Fibroblast of skin of back (primary cell): ENCODE measurements at places on chromosomes 6 and 20.

- DNase-seq: no peak
Observed at GRCh38 chr6:161009991-161010390, 18.4 kb downstream of the MAP3K4 start.

- no peak for DNase-seq
Observed at GRCh38 chr6:42104804-42105125, 37.7 kb downstream of the C6orf132 start.

DNA sequence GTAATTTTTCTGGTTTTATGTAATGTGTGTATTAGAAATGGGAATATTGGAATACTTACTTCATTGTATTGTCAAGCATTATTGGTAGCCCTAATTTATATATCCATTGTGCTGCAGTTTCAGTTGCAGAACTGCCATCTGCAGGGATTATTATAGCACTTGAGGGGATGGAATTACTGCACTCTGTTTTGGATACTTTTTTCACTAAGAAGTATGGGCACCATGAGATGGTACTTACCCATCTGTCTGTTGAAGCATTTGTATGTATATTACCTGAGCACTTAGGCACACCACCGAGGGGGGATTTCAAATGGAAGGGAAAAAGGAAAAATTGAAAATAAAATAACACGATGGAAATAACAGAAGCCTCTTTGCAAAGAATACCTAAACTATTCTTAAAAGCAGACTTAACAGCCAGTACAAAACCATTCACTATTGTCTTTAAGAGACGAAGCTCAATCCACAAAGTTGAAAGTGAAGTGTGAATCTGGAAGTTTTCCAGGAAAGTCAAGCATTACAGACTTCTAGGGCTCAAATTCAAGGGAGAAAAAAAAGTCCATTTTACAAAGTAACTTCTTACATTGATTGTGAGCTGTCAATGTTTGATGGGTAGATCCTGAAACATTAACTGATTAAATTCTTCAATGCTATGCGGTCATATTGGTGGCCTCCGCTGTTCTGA, 318.7 kb downstream of the SOX4 start:
- DNase-seq: no peak

GRCh38 chr6:42961020-42961470, 491 bp downstream of the GNMT start:
- no peak for DNase-seq

DNA sequence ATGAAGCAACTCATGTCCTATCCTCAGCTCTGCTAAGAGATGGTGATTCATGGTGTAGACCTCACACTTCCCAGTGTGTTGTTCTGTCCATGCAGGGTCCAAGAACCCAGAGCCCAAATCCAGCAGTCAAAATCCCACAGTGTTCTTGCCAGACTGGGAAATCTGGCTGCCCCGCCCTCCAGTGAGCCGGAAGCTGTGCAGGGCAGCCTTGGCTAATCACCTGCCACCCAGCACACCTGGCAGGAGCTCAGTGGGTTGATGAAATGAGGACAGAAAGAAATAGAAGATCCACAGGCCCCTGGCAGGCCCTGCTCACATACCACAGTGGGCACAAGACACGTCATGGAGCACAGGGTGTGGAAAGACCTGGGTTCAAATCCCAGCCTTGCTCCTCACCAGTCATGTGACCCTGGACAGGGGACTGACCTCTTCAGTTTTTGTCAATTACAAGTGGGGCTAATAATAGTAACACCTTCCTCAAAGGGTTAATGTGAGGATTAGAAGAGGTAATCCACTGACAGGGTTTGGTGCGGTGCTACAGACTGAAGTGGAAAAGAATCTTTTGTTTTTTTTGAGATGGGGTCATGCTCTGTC, 13.6 kb upstream of the GUCA1A start:
- DNase-seq: no peak

DNA sequence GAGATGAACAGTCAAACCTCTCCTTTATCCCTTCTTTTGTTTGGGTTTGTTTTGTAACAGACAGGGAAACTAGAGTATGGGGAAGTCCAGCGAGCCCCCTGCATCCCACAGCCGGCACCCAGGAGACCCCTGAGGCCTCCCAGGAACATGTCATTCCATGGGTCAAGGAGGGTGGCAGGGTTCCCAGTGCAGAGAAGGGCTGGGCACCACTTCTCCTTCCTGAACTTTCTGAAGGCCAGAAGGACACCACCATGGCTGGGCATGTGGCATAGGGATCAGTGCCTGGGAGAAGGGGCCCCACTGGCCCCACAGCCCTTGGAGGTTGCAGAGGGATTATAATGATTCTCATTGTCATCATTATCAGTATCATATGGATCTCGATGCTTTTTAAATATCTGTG, 13.9 kb upstream of the CST7 start:
- no peak for DNase-seq

DNA sequence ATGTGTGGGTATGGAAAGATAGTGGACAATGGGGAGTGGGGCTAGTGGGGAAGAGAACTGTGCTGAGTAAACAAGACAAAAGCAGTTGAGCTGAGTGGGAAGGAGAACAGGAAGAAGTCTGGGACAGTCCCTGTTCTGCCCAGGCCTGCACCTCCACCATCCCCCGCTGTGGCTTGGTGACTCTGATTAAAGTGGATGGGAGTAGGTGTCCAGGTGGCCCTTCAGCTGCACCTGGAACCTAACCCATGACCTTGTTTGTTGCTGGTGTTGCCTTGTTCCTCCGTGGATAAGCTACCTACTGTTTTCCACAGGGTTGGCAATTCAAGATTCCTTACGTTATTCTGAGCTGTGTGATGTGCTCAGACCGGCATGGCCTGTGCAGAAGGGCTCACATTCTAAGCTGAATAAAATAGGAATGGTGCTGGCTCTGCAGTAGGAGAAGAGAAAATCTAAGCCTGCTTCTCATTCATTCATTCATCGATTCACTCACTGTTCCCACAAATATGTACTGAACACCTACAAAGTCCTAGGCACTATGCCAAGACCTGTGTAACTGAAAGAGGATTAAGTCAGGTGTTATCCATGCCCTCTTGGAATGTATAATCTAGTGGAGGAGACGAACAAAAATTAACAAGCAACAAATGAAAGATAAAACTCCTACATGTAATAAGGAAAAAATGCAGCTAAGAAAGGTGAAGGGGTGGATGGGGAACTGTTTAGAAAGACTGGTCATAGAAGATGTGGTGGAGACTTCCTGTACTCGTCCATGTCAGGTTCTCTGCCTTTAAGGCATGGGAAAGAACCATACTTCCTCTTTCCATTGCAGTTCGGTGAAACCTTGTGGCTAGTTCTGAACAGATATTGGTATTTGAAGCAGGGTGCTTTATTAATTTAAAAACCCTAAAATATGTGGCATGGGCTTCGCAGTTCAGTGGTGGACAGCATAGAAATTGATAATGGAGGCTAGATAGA, 10.1 kb upstream of the CALHM6 start:
- DNase-seq: no peak

GRCh38 chr6:65979120-65979519, 272.1 kb upstream of the EYS start:
- peak; percentile 84 for DNase-seq

DNA sequence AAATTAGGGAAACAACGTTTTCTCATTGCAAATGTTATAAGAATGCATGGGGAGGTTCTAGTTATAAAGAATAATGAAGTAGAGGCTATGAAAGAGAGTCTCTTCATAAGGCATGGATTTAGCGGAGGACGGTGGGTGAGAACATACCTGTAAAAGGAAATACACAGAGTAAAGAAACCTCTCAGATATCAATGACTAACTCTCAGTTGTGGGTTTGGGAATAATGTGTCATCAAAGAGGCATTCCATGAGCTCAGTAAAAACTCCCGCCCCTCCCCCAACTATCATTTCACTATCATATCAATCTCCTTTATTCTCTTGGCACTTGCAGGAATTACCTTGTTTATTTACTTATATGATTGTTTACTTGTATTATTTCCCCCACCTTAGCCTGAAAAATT, 695.4 kb downstream of the PTPRT start:
- DNase-seq: no peak

GRCh38 chr6:35165630-35166071, 24.5 kb upstream of the TCP11 start:
- no peak for DNase-seq

DNA sequence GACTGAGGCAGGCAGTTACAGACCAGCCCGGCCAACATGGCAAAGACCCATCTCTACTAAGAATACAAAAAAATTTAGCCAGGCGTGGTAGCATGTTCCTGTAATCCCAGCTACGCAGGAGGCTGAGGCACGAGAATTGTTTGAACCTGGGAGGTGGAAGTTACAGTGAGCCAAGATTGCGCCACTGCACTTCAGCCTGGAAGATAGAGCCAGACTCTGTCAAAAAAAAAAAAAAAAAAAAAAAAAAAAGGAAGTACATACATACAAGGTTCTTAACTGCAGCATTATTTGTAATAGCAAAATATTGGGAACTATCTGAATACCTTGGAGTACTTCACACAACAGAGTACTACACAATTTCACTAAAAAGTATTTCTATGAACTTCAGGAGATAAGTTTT, 183.5 kb upstream of the OLIG3 start:
- DNase-seq: no peak

DNA sequence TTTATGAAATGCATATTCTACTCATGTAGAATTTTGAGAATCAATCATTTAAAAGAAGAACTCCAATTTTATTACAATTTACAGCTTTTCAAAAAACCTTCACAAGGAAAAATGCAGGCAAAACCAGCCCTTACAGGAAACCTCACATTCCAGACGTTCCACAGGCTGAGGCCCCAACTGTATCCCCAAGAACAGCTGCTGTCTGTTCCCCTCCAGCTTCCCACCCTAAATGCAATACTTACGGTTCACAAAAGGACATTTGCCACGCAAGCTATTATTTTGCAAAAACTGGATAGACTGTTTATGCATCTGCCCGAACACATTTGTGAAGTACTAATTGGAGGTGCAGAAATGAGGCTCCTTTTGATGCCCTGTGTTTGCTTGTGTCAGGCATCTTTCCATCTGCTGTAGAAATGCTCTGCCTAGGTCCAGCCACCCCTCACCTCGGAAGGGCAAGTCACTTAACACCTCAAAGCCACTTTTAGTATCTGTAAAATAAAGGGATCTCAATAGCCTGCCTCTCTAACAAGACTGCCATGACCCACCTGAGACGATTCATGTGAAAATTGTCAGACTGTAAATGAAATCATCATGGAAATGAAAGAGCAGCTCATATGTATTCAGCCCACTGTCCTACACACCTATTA, 26.5 kb downstream of the PDE10A start:
- no peak for DNase-seq

DNA sequence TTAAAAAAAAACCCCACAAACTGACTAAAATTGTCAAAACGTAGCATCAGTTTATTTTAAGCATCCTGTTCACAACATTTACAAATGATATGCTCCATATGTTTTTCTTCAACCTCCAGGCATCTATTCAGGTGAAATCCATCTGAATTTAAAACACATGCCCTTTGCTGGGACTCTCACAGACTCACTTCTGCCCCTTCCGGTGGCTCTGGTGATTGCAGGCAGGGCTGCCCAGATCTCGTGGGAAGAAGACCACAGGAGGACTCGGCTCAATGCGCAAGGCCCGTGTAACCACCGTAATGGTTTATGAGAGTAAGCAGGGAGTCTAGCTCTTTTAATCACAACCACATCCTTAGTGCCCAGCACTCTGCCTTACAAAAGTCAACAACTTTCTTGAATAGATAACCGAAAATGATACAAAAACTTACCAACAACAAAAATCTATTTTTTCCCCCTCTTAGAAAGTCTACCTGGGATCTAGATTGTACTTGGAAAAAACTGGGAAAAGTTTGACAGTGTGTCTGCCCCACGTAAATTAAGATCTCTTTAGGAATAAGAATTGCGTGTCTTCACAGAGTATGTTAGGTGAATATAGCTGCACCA, 139.1 kb downstream of the KIF16B start:
- peak; percentile 32 for DNase-seq

DNA sequence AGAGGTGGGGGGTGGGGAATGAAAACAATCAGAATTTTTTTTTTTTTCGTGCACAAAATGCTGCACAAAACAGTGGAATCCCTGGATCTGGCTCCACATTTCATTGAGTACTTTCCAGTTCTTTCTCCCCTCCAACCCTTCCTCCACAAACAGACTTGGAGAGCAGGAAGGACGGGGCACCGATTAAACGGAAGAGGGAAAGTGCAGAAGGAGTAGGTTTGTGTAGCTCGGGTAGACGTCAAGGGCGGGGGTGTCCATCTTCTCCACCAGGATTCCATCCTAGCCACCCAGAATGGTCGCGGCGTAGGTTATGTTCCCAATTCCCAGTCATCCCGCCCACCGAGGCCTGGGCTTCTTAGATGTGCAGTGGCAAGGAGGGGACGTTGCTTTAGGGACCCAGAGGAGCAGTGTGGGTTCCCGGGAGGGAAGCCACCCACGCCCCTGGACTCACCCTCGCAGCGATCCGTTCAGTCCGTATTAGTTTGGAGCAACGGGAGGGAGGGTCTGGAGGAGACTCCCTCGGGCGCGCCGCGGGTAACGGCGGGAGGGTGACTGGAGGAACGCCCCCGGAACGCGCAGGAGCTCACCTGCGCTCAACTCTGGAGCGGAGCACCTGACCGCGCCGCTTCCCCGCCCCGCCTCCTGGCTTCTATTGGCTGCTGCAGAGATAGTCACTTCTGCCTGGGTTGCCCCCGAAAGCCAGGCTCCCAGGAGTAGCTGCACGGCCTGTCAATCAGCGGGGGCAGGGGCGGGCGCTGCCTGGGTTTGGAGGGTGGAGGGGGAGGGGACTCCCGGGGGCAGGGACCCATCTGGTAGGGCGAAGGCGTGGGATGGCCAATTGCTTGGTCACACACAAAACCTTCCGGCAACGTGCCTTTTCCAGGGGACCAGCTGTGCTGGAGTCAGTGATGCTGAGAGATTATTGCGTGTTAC, at the start of gene ENPP5:
ENPP5 (minus strand) TSS at position 624 of the 933 bp plus-strand sequence. CDS start 2,718 bp downstream, outside the sequence.
- no peak for DNase-seq

DNA sequence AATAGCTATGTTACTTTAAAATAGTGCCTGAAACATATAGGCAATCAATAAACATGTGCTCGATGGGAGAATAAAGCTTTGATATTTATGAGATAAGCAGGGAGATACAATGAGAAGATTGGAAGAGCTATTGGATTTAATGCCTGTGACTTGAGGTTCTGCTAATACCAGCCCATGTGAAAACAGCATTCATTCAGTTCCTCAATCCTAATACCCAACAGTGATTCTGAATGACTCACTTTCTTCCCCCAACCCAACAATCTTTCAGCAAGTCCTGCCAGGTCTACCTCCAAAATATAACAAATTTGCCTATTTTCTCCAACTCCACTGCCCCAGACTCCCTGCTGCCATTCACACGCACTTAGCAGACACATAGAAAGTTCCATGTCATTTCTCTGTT, 26.6 kb upstream of the KLHL31 start:
- no peak for DNase-seq
